T-helper 2 cell treated with Interferon-gamma antibody and Interleukin-4, amounts not matched to agents 5 μg/mL and 100 μg/mL, for 36 hours (primary cell): ENCODE measurements at places on chromosomes 4 and X.

DNA sequence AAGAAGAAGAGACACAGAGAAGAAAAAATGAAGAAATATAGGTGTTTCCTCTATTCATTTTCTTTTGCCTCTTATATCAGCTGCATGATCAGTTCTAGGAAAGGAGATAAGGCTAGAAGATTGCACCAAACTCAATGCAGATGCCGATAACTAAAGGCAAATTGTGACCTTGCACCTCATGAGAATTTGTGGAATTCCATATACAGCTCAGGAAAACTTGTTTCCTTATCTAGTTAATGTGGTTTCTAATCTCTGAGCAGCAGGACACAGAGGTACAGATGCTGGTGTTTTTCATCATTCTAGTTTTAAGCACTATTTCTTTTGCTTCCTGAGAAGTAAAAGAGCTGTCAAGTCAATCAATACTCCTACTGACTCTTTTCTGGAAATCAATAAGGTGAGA lies 104.6 kb upstream of the NWD2 start:
- no peak for DNase-seq

DNA sequence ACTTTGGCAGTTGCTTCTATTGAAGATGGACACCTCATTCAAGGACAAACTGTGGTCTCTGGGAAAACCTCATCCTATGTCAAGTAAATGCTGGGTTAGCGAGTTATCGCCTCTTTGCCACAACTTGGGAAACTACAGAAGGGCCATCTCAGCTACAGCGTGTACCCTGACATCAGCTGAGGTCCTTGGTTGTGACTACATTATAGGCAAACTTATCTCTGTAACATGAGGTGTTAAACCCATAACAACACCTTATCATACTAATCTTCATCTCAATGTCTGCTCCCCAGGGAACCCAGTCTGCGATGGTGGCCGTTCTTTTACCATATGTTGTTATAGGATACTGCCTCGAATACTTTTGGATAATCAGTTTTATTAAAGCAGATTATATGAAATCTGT lies 1862.7 kb downstream of the STIM2 start:
- no peak for DNase-seq

- DNase-seq = no peak
Measured at GRCh38 chr4:186844059-186844681, 120.5 kb upstream of the FAT1 start.

DNA sequence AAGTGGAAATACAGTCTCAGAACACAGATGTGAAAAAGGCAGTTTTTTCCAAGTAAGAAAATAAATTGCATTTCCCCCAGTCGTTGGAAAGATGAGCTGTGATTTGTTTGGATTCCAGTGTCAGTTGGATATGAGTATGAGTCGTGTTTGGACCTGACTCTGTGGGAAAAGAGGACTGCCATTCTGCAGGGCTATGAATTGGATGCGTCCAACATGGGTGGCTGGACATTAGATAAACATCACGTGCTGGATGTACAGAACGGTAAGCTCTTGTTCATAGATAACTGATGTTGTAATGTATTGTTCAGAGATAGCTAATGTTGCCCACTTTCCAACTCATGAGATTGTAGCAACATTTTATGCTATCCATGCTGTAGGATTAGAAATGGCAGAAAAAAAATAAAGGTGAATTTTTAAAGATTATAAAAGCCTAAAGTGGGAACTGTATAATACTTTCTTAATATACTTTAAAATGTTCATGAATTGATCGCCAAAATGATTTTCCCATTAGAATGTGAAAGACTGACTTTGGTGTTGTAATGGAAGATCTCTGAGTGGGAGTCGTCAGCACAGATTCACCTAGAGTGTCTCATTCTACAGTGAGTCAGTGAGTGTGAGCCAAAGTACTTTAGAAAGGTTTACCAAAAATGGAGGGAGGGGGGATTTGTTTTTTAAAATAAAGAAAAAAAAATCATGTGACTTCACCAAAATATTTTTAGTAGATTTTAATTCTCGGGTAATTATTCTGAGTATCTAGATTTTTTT lies 178.7 kb downstream of the DCTD start:
- no peak for DNase-seq

DNA sequence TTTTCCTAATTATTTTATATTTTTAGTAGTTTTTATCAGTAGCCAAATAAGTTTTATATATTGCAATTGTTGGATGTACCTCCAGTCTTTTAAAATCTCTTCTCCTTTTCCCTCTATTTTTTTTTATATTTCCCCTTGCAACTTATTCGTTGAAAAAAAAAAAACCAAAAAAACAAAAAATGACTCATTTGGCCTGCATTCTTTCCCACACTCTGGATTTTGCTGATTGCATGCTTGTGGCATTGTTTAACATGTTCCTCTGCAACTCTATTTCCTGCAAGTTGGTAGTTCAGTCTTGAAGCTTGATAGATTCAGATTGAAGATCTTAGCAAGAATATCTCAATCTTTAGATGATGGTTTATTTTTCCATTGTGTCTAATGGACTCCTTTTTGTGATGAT lies 260.6 kb upstream of the BOD1L1 start:
- DNase-seq = no peak

- DNase-seq = no peak
Measured at GRCh38 chrX:133892337-133892736, 93.1 kb downstream of the GPC3 start.

DNA sequence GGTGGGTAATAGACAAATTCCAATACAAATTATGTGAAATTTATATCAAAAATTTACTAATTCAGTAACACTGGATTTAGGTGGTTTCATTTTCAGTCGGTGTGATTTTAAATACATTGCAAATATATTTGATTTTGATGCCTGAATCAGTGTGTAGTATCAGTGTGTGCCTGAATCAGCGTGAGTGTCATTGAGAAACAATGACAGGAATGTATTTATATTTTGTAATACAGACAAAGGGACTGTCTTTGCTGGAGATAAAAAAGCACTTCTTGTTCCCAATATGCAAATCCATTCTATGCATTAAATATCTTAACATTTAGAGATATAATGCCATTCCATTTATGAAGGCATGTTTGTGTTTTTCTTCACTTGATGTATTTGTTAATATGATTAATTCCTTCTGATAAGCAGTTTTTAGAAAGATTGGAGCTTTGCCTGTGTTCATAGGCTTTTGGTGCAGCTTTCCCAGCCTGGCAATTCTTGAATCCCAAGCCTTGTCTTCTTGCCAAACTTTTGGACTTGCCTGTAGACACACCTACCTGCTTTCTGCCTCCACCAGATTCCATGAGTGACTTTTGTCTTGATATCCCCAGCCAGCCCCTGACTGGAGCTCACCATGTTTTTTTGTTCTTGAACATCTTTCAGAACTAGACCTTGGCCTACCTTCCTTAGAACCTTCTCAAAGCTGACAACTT lies 243.8 kb downstream of the ADGRL3 start:
- no peak for DNase-seq

- DNase-seq = no peak
Measured at GRCh38 chr4:156870861-156871260, 100.7 kb downstream of the PDGFC start.

DNA sequence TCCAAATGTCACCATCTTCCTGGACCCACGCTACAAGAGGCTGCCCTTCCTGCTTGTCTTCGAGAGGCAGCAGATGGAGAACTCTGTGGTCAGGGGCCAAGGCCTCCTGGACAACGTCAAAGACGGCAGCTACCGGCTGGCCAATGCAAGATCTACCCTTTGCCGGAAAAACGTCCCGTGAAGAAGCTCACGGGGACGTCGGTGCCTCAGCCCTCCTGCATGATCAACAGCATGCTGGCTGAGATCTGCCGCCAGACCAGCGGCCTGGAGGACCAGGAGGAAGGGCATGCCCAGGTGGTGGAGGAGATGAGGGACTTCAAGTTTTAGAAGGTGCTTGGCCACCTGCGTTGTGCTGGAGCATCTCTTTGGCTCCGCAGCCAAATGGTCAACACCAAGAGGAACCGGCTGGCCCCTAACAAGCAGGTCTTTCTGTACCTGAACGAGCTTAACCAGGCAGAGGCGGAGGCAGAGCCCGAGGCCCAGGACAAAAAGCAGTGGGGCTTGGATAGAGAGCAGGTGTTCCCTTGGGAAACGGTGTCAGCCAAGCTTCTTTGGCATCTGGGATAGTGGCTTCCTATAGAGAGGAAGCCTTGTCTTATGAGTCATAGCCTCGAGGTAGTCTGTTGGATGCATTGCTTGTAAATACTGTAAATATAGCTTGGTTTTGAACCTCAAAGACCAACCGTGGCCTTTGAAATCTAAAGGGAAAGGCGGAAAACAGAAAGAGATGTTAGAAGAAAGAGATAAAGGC lies 94.8 kb upstream of the ELOVL6 start:
- DNase-seq = no peak

DNA sequence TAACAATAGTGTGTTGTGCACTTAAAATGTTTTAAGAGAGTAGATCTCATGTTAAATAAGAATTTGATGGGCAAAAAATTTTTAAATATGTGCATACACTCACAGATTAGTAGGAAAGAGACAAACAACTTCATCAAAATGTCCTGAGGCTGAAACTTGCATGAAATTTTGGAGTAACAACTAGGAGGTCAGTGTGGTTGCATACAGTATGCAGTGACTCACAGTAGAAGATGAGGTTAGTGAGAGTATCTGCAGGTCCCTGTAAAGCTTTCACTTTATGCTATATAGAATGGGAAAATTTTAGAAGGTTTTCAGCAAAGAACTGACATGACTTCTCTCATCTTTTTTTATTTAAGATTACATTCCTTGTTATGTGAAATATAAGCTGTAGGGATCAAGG lies 453.1 kb upstream of the KLHL4 start:
- DNase-seq = no peak

DNA sequence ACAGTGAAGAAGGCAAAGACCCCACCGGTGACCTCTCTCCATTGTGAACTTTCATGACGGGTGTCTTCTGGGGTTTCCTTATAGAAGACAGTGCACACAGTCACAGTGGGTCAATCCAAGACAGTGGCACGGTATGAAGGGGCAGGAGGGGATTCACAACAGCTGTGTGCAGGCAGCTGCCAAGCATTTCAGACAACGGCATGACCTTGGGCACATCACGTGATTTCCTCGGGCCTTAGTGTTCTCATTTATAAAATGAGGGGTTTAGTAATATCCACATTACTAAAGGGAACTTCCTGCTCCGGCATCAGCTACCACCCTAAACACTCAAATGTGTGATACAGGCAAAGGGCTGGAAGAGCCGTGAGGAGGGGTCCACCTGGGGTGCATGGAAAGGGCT lies 42.9 kb downstream of the RBM47 start:
- no peak for DNase-seq

- DNase-seq = no peak
Measured at GRCh38 chr4:17667253-17667652, 52.8 kb downstream of the MED28 start.

DNA sequence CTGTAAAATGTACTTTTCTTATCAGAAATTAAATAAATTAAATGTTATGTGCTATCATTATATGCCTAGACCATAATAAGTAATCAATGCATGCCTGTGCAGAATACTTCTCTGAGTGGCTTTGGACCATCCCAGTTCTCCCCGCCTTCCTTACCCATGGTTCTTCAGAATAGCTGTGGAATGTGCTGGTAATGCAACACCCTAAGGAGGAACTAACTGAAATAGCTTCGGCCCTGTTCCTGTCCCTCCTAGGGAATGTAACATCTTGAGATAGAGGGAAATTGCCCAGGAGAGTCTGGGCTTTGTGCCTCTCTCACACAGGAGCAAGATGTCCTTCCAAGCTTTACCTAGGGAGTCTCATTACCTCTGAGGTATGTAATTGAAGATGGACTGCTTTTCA lies 693.6 kb upstream of the HS3ST1 start:
- DNase-seq = no peak

DNA sequence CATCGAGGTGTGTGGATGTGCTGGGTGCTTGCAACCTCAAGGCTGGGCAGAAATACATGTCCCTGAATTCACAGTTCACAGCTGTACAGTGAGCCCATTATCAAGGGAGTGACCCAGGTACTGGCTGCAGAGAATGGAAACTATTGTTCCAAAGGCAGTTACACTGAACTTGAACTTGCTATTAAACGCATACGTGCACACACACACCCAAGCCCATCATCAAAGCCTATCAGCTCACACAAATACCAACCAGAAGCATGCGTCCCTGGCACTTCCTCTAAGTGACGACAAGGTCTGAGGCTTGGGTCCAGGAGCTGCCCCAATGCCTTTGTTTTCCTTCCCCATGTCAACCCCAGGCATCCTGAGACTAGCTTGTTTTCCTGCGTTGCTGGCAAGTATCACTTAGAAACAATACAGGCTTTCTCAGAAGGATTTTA lies 88.6 kb downstream of the IRF2 start:
- no peak for DNase-seq

GRCh38 chrX:96579252-96579651 lies 105.4 kb upstream of the DIAPH2 start:
- no peak for DNase-seq

GRCh38 chr4:174650711-174651355 lies 128.5 kb upstream of the HPGD start:
- DNase-seq = no peak

DNA sequence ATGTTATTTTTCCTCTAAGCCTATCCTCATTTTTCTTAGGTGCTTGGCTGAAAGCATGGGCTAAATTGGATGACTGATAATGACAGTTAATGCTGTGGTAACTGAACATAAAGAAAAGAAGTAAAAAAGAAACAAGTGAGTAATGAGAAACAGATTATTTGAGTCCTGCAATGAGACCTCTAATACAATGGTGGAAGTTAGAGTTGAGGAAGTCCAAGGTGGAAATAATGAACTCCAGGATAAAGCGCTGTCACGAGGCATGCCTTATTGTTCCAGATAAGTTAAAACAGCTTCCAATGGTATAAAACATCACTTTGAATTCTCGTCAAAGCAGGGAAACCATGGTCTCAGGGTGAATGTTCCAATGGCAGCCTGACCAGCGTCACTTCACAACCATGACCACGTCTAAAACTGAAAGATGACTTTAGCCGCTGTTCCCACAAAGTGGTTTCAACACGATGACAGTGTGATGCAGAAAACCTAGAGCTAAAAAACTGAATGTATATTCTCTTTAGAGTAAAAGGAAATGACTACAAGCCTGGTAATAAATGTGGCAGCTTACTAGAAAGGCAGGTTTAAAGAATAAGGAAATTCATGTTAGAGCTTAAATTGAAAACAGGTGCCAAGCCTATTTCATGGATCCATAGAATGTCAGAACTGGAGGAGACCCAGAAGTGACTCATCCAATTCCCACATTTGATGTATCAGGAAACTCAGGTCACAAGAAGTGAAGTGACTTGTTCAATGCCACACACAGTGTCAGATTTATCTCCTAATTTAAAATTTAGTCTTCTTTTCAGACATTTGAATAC lies 202.6 kb upstream of the GYPA start:
- no peak for DNase-seq

DNA sequence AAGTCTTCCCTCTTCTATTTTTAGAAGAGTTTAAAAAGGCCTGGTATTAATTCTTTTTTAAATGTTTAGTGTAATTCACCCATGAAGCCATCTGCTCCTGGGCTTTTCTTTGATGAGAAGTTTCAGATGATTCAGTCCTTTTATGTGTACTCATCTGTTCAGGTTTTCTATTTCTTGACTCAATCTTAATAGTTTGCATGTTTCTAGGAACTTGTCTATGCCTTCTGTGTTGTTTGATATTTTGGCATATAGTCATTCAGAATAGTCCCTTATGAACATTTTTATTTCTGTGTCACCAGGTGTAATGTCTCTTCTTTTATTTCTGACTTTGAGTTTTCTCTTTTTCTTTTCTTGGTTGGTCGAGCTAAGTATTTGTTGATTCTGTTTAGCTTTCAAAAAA lies 20.2 kb upstream of the IL2 start:
- no peak for DNase-seq

- DNase-seq = no peak
Measured at GRCh38 chr4:150286656-150287055, 208.4 kb downstream of the DCLK2 start.
